Activated CD4-positive, alpha-beta T cell treated with anti-CD3 and anti-CD28 coated beads, Interleukin-2, amount 50 U/mL, for 48 hours (primary cell): ENCODE measurements at places on chromosomes 2 and 18.

- DNase-seq: no peak
Observed at GRCh38 chr2:111135910-111136297, 15.2 kb downstream of the BCL2L11 start.

GRCh38 chr2:180609626-180610340, 370.6 kb upstream of the UBE2E3 start:
- DNase-seq: no peak

- no peak for DNase-seq
Observed at GRCh38 chr18:45403341-45404049, 211.8 kb upstream of the SLC14A2 start.

GRCh38 chr2:220586980-220587530, 959.6 kb downstream of the SLC4A3 start:
- no peak for DNase-seq

DNA sequence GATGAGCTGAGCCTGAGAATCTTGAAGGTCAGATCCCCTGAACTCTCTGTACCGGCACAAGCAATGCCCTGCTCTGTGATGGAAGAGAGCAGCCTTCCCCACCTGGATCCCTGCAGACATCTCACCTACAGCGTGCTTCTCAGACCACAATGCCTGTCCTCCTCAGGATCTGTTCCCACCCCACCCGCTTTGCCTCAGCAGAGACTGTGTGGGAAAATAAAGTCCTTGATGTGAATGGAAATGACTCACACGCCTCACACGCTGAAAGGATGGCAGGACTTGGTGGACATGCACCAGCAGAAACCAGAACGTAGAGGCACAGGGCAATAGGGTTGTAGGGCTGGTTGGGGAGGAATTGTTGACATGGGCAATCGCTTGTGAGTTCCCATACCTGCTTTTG, 117.9 kb upstream of the POU3F3 start:
- DNase-seq: no peak

DNA sequence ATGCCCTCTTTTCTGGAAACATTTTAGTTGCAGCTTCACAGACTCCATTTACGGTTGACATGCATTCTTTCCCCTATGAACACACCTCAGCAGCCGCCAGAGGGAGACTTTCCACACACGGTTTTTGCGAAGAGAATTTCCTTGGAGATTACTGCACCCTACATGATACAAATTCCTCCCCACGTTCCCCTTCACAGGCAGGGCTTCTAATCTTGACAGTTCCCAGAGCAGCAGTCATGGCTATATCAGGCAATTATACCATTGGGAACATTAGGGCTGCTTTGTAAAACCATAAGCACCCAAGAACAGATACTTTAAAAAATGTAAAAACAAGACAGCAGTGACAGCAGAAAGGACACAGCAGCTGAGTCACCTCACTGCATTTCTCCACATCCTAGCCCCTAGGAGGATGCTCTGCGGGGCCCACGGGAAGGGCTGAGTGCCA, 253.8 kb downstream of the TGIF1 start:
- DNase-seq: peak; percentile 19

DNA sequence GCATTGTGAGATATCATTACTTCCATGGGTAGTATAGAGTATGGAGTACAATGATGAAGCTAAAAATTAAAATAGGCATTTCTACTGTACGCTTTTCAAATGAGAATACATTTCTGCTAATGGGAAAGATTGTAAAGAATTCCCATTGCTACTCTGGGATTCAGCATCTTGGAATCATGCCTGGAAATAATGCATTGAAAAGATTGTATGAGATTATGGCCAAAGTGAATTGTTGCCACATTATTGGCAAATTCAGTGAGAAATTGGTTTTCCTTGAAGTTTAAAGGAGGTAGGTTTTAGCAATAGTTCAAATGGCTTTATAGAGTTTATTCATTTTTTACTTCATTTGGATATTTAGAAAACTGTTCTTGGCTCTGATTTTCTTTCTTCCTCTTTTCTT, 157.9 kb downstream of the GULP1 start:
- no peak for DNase-seq

DNA sequence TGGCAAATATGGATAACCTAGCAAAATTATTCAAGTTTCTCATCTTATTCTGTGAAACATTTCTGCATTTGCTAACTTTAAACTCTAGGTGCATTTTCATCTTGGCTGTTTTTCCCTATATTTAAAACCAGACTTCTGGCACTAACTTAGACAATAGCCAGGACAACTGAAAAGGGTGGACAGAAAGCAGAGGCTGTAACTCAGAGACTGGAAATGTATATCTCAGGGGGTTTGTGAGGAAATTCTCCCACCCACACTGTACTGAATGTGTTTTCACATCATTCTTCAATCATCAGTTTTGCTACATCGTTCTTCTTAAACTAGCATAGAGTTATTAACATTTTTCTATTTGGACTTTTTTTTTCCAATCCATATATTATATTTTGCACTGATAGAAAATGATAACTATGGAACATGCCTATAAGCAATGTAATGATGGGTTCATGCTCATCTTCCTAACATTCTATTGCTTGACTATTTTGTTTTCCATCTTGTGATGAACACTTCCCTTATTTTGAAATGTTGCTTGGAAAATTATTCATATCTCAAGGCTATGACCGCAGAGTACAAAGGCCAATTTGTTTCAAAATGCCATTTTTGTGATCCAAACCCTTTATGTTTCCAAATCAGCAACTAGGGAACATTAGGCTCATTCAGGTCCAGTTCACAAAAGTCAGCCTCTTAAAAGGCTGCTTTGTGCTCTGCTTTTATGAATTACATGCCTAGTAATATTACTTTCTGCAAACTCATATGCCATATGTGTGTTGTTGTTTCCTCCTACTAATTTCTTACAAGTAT, 125.8 kb upstream of the CDH19 start:
- DNase-seq: no peak

- peak; percentile 51 for DNase-seq
Observed at GRCh38 chr18:45997700-45998151, 30.6 kb upstream of the EPG5 start.

GRCh38 chr2:102264952-102265351, 46.4 kb upstream of the IL1RL1 start:
- no peak for DNase-seq

GRCh38 chr2:201984800-201985525, 48.7 kb upstream of the FZD7 start:
- DNase-seq: no peak

GRCh38 chr2:74448771-74449170, 6.1 kb upstream of the INO80B start:
- no peak for DNase-seq

DNA sequence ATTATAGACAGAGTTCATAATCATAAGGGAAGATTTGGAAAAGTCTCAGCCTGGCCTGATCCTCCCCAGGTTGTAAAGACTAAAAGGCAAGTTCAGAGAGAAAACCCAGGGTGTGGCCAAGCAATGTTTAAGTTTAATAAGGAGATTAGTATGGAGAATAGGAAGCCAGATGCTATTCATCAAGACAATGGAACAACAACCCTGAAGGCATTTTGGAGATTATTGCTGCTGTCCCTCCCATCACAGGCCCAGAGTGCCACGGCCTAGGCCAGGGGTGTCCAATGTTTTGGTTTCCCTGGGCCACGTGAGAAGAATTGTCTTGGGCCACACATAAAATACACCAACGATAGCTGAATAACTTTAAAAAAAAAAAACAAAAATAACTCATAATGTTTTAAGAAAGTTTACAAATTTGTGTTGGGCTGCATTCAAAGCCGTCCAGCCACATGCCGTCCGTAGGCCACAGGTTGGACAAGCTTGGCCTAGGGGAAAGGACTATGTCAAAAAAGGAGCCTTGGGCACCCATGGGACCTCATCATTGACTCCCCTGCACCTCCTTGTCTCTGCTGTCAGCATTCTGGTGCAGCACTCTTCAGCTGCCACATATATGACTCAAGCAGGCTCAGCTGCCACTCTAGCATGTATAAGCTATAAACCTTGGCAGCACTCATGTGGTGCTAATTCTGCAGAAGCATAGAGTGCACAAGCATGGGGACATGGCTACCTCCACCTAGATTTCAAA, 20.8 kb downstream of the DPP4 start:
- DNase-seq: no peak

DNA sequence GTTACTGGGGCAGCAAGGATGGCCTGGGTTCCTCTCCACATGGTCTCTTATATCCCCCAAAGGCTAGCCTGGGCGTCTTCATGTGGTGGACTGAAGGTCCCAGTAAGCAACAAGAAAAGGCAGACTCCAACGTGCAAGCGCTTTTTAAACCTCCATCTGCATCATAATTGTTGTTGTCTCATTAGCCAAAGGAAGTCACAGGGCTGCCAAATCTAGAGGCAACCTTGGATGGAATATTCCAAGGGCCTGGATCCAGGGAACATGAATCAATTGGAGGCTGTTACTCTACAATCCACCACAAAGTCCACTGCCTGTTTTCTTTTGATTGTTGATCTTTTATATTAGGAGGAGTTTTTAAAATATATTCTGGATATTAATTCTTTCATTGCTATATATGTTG, 118.8 kb downstream of the SH3RF3 start:
- no peak for DNase-seq

- no peak for DNase-seq
Observed at GRCh38 chr2:109455731-109456691, 157.8 kb downstream of the SEPTIN10 start.

GRCh38 chr2:20633794-20634506, 16.9 kb downstream of the HS1BP3 start:
- no peak for DNase-seq

DNA sequence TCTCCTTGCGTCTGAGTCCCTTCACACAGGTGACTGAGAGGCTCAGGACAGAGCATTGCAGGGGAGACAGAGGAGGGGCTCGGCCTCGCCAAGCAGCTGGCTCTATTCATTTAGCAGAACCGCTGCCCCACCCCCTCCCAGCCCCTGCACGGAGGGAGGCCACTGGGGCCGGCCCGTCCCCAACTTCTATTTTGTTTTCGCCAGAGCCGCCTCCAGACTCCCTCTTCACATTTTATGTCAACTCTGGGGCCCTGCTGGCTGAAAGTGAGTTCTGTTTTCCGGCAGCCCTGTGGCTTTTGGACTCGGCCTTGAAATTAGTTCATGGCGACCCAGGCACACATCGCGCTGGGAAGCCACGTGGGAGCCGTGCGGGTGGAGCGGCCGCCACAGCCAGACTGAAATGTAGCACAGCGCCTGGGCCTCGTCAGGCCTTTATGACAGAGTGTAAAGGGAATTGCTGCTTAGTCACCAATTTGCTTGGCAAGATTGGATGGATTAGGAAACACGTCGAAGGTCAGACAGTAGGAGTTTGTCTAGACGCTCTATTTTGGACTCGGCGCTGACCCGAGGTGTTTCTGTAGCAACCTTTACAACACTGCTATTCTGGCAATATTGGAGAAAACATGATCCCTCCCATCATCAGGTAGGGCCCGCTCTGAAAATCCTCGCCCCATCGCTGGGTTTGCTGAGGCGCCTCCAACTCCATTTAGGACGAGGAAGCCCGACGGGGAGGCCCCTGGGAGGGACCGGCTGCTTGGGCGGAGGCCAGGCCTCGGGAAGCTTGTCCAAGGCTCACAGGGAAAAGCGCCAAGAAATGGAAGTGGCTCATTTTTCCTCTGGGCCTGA, 90.7 kb upstream of the CTDP1 start:
- DNase-seq: no peak

GRCh38 chr2:59232394-59233165, 991.5 kb upstream of the FANCL start:
- DNase-seq: no peak

DNA sequence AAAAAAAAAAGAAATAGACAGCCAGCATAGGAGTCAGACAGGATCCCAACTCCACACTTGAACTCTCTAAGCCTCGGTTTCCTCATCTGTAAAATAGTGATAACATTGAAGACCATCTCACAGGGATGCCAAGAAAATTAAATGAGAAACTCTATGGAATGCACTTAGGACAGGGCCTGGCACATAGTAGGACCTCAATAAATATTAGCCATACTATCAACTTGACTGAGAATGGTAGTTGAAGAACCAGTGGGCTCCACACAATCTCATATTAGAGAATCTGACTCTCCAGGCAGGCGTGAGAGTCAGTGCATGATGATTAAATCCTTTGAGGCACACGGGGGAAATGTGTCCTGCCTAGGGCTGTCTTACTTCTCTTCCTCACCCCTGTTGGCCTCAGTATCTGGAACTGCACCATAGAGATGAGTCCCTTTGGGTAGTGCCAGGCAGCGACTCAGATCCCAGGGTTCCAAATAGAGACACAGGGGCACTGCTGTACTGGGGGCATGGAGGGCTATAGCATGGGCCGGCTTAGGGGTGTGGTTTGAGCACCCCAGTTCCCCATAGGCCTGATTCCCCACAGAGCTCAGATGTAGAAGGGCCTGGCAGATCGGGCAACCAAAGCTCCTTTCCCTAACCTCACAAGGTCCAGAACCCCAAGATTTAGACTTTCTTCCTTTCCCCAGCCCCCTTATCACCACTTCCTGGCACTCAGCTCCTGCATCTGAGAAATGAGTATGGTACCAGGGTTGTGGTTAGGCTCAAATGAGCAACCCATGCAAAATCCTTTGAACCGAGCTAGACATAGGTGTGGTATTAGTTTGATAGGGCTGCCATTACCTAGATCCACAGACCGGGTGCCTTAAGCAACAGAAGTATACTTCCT, 51.3 kb upstream of the CAB39 start:
- DNase-seq: peak; percentile 56

DNA sequence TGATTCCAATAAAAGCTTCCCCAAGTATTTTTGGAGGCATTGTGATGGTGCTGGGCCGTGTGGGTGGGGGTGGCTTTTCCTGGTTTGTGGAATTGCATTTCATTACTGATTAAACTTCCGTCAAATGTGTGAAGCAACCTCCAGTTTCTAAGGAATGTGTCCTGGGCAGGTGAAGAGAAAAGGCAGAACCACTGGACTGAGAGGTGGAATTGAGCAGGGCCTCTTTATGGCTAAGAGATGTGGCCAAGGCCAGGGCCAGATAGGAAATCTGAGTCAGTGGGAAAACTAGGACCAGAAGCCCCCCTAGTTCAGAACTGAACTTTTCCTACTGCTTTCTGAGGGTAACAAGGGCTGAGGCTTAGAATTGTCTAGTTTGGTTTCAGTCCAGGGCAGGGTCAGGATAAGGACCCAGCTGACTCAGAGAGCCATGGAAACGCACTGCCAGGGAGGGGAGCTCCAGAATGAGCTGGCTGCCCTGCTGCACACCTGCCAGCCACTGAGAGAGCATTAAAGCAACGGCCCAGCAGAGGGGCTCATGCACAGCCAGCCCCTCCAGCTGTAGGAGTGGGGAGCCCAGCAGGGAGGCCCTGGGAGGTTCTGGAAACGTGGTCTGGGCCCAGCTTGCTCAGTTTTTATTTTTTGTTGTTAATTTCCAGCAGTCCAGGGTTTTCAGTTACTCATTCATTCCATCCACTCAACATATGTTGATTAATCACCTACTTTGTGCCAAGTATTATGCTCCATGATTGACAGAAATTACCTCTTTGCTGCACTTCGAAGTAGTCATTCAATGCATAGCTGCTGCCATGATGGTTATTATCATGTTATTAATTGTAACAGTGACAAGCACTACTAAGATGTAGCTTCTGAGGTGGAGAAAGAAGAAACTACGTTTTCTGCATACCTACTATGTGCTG, 156.1 kb downstream of the MSH2 start:
- no peak for DNase-seq

GRCh38 chr2:236754271-236754944, 184.8 kb downstream of the ACKR3 start:
- DNase-seq: no peak
